GM04503 (cell line): ENCODE measurements at places on chromosomes 1 and 21.

GRCh38 chr1:38179483-38179882 is 132.9 kb upstream of the POU3F1 start:
- no peak for DNase-seq

DNA sequence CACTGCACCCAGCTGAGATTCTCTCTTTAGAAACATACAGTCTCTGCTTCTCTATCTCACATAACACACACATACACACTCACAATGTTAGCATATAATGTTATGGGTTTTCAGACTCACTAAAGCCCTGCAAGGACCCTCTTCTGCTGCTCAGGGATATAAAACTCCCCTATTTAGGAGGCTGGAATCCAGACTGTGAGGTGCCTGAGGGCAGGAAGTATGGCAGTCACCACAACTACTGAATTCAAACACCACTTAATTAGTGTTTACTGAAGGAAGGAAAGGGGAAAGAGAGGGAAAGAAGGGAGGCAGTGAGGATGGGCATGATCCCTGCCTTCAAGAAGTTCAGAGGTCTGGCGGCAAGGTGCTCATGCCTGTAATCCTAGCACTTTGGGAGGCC is 7.8 kb upstream of the CDK18 start:
- no peak for DNase-seq

- DNase-seq: no peak
Measured at GRCh38 chr1:77475641-77476040, 193.8 kb downstream of the AK5 start.

DNA sequence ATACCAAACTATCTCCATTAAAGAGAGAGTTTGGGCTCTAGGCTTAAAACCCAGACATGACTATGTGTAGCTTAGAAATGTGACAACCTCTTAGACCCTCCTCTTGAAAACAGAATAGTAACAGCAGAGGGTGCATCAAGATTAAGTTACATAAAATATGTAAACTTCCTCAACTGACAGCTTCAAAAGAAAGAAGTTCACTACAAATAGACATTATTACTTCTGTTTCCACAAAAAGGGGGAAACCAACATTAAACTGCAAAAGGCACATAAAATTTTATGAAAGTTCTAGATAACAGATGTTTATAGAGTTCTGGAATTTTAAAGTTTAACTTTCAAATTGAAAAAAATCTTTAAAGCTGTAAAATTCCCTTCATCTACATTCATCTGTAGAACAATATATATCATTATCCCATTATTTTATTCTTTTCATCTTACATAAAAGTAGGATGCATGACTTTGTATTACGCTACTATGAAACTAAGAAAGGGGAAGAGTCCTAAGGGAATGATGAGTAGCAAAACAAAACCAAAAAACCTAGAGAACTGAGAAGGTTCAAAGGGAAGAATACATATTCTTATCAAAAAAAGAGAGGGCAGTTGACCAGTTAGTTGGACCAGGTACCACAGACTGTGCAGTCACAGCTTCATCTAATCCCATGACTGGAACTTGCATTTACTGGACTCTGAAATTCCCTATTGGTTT is 177.0 kb downstream of the SIPA1L2 start:
- DNase-seq: no peak

DNA sequence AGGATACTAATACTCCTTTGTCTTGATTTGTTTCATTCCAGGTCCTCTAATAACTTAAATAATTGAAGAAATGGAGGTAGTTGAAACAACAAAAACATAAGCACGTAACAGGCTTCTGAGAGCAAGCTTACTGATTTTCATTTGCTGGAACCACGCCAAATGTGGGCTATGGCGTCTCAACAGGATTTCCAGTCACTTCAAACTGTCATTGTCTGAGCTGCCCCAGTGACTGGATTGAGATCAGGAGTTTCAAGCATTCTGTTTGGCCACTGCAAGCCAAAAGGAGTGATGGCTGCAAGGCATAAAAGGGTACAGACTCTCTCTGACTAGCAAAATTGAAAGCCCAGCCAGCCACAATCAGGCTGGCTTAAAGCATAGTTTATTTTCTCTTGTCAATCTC is 289.9 kb downstream of the DPYD start:
- no peak for DNase-seq

DNA sequence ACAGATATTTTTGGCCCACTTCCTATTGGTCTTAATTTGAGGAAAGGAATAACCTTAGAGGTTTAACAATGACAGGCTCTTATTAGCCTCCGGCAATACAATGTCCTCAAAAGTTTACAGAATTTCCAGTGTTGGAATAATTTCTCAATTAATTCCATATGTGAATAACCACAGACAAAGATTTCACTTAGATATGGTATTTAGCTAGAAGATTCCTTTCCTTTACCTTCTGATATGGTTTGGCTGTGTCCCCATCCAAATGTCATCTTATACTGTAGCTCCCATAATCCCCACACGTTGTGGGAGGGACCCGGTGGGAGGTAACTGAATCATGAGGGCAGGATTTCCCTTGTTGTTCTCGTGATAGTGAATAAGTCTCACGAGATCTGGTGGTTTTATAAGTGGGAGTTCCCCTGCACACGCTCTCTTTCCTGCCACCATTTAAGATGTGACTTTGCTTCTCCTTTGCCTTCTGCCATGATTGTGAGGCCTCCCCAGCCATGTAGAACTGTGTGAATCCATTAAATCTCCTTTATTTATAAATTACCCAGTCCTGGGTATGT is 54.9 kb upstream of the RGS7 start:
- peak; percentile 14 for DNase-seq

DNA sequence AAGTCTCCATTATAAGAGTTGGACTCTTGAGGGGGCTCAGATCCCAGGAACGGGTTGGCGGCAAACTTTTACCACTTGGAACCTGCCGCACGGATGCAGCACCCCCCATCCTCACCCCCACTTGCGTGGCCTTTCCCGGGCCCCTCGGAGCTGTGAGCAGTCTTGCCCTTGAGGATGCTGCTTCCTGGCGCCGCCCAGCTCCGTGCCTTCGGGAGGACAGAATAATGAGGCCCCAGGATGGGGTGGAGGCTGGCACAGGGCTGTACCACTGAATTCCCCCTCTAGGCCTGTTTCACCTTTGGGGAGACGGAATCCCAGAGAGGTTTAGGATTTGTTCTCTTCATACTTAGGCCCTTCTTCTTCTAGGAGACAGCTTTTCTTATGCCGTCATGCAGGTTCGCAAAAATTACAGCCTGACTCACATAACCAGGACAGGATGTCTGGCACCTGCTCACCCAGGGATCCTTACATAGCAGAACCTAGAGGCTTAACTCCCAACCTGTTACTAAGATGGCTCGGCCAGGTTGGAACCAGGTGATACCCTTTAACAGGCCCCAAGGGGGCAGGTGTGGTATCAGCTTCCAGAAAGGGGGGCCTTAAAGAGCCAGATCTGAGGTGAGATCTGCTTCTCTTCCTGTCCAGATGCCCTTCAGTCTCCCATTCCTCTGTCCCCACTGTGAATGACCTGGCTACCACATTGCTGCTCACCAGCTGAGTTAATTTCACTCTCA is 1.5 kb downstream of the TRNP1 start:
- DNase-seq: no peak
